ENCODE measurements at places on chromosomes 2 and 18.

DNA sequence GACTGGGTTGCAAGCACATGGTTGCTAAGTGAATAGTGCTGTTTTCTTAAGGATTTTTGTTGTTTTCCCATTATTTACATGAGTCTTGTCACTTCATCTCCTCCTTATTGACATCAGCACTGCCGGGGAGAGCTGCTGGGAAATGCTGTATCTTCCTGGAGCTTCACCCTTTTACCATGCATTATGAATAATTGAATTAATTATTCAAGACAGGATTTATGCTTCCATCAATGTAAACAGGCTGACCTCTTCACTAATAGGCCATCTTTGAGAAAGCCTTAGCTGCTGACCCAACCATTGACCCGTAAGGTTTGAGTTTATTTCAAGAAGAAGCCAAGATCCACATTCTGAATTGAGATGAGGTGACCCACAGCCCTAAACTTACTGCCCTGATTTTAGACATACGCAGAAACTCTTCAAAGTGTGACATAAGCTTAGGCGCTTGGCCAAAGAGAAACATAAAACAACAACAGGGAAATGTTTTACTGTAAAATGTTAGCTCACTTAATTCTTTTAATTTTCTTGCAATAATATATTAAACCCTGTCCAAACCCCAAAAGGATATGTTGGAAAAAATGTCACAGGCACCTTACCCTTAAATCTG, 365.5 kb upstream of the SYT4 start:
- DNase-seq, result no peak

DNA sequence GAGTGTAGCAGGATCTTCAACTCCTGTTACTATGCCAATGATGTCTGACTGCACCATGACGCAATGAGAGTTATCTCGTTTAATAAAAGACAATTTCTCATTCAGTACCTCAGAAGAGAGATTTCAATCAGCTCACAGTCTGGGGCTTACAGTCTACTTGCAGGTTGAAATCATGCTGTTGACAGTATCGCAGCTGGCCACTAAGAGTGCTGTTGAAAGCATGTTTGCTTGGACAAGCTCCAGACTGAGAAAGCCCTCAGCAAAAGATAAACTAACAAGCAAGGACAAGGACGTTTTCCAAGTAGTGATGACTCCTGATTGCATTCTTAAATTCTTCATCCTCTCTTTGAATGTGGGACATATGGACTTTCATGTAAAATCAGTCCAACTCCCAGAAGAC, 145.2 kb upstream of the SYT4 start:
- DNase-seq, result peak; percentile 4

DNA sequence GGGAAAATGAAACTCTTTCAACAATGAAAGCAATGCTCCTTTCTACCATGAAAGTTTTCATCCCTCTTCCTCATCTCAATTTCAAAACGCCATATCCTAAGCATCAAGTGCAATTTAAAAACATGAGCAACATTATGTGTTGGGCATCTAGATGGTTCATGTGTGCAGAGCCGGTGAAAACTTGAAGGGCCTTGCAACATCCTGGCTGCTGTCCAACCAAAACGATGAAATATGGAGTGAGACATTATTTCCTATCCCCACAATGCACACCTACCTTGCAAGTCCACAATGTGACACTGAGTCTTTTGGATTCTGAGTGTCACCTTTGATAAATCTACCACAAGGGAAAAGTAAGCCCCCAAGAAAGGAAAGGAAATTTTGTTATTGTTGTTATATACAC, 110.0 kb downstream of the NCKAP5 start:
- DNase-seq, result no peak

GRCh38 chr2:207619764-207620203, 5.4 kb downstream of the METTL21A start:
- DNase-seq, result peak; percentile 72
